ENCODE measurements at places on chromosomes 3 and 15.
A peak's percentile ranks its signal among the peaks of the same experiment; 100 is the strongest.

GRCh38 chr3:58071480-58071971 is 63.3 kb downstream of the FLNB start:
- DNase-seq, result no peak

- no peak for DNase-seq
Measured at GRCh38 chr15:83837945-83838571, 184.1 kb downstream of the ADAMTSL3 start.

DNA sequence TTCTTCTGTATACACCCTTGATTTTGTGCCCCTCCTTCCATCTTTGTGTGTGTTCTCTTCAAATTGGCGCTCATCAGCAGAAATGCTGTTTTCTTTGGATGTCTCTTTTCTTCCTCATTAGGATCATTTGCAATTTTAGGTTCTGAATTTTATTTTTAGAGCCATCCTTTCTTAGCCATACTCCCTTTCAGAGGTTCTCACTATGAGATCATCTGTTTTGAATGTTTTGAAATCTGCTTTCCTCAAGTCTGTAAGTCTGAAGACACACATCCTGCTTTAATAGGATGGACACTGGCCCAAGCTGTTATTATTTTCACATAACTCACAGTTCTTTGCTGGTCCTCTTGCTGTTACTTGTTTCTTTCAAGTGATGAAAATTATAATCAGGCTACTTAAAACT is 124.8 kb downstream of the BDH1 start:
- no peak for DNase-seq

DNA sequence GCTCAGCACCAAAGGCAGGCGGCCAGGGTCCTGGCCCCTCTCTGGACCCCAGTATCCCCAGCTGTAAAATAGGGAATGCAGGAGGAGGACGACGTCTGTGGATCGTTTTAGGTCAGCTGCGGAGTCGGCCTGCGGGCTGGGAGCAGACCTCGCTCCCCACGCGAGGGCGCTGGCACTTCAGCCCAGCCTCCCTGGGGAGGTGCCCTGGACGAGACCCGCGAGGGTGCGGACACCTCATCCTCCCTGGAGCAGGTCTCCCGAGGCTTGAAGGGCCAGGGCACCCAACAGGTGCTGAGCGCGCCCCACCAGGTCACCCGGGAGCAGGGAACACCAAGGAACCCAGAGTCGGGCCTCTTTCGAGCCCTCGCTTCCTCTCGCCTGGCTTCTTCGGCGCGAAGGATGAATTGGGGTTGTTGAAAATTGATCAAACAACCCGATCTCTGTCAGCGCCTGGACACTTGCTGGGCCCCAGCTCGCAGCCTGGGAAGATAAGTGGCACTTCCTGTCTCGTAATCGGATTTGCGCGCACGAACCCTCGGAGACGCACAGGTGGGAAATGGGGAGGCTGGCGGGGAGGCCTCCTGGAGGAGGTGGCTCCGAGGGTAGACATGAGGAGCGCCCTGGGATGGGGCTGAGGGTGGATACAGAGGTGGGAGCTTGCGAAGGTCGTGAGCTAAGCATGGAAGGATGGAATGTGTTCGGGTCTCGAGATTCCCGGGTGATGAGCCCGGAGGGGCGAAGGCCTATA is 588 bp upstream of the VIPR1 start:
- DNase-seq, result no peak

DNA sequence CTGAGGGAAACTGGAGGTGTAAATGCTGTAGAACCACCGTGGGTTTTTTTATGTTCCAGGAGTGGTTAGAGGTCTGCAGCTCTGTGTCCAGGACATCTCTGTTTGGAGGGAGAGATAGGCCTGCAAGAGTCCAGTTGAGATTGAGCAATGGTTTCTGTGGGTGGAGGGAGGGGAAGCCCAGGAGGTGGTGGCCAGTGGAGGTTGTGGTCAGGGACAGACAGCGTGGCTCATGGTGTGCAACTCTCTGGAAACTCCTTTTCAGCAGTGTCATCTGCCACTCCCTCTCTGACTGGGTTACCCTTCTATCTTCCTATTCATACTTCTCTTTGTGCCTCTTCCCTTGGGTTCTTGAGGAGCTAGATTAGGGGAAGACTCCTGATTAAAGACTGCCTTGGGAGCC is 9.6 kb downstream of the XCR1 start:
- DNase-seq, result no peak

DNA sequence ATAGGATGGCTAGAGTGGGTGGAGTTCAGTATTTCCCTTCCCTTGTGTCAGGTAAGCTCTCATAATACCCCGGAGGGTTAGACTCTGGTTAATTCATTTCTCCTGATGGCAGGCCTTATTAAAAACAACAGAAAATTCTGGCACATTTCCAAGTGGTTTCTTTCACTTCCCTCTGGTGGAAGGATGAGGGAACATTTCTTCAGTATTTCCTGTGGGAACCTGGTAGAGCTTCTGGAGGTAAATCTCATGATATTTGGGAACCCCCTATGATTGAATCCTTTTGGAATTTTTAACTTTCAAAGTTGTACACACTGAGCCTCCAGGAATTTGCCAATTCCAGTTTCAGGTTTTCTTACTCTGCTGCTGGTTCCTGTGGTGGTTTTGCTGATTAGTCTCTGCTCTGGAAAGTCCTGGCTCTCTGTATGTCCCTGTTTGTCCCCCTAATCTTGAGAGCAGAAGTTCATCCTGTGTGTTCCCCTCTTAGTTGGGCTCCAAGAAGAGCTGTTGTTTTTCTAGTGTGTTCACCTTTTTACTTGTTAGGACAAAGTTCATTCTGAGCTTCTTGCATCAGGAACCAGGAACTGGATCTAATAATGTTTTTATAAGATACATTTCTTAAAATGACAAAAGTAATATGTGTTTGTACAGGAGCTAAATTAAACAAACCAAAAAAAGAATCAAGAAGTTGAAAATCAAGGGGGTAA is 12.1 kb downstream of the CHRNA7 start:
- peak; percentile 52 for DNase-seq

GRCh38 chr3:22373827-22374226 is 622.8 kb upstream of the ZNF385D start:
- no peak for DNase-seq

- no peak for DNase-seq
Measured at GRCh38 chr3:132549169-132549568, 47.9 kb upstream of the ACKR4 start.

Measured in retinal pigment epithelial cell (primary cell).